ENCODE measurements at places on chromosomes 6 and 20.

- no peak for DNase-seq
These were observed 108.4 kb upstream of the SIM1 start for GRCh38 chr6:100573166-100573565.

DNA sequence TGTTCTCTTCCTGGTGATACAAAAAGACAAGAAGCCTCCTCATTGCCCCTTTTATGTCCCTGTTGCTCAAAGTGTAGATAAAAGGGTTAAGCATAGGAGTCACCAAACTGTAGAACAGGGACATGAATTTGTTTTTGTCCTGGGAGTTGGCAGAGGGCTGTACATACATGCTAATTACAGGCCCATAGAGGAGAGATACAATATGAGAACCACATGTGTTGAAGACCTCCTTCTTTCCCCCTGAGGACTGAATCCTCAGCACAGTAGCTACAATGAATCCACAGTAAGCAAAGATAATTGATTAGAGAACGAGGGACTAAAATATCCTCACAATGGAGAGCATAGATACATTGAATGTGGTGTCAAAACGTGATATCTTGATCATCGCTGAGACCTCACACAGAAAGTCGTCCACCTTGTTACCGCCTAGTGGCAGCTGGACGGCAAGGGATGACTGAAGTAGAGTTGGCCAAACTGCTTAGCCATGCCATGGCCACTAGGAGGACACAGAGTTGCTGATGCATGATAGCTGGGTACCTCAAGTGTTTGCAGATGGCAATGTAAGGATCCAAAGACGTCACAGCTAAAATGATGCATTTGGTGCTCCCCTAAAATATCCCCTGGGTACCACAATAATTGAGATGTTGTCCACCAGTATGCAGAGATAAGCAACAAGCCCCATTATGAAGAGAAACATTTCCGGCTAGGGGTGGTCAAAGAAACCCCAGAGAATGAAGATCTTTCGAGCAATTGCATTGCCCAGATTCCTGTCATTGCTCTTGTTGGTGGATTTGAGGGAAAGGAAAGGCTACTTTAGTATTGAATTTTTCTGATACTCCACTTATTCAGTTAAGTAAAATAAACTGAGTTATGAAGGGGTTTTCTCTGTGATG is 15.0 kb downstream of the OR2B3 start:
- no peak for DNase-seq

DNA sequence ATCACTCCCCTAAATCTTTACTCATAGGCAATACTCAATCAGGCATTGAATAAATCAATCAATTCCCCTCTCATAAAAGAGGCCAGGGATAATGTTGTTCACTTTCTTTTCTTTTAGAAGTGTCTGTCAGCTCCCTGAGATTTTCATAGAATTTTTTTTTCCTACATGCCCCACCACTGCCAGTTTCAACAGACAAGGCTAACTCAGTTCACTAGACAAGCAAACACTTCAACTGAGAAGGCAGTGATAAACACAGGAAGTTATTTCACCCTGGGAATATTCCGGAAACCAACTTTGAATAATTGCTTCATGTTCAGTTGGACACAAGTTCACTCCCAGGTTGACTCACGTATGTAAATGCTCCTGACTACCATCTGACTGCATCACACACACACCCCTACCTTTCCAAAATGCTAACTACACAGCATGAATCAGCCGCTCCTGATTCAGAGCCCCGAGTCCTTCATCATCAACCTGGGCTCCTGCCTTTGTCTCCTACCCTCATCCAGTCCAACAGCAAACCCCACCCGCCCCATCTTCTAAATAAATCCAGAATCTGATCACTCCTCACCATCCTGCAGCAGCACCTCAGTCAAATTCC is 143.9 kb downstream of the BCAS1 start:
- peak; percentile 43 for DNase-seq

GRCh38 chr6:70277470-70277869 is 25.4 kb downstream of the COL9A1 start:
- no peak for DNase-seq

- no peak for DNase-seq
These were observed 34.8 kb downstream of the CDS2 start for GRCh38 chr20:5161536-5162164.
